ENCODE measurements at places on chromosomes 5 and 9.

DNA sequence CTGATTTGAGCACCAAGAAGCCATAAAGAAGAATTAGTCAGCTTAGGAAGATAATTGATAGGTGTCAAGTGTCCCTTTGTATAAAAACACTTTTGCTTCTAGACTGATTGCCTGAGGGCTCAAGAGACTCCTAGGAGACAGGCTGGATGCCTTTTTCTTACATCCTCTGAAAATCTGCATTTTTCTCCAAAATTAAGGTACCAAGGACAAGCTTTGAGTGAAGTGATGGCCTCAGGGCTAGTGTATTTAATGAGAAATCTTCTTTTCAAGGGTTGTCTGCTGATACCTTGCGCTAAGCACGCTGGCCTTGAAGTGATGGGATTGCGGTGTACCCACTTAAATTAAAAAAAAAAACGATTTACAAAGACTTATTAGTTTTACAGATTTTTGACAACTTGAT, 304.0 kb downstream of the TLR4 start:
- DNase-seq, result no peak

DNA sequence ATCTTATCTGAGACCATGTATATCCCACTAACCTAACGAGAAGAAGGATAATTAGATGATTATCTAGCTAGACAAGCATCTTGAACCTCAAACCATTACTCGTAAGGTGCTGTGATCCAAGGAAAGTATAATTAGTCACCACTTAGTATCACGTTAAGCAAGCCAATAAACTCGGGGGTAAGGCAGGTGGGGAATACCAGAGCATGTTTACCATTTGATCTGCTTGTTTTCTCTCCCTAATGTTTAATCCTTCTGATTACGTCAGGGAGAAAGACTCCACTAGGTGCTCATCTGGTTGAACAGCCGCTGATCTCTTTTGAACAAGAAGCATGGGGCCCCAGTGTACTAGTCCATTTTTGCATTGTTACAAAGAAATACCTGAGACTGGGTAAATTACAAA, 69.9 kb upstream of the SLC1A1 start:
- no peak for DNase-seq

DNA sequence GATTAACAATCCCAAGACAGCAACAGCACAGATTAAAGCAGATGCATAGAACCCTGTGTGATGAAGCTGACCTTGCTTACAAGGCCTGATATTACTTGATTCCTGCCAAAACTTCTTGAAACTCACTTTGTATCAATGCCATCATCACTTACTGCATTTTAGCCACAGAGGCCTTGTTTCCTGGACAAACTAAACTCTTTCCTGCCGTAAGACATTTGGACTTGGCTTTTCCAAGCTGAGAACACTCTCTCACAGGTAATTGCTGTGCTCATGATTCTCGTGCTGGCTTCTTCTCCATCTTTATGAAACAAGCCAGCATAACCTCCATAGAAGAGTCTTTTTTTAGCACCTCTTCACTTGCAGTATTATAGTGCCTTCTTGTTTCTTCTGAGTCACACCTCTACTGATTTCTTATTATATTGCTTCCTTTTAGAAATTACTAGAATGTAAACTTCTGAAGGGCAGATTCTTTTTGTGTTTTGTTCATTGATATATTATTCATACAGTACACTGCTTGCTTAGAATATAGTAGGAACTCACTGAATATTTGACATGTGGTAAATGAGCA, 456.5 kb upstream of the ZNF608 start:
- no peak for DNase-seq

- no peak for DNase-seq
Observed at GRCh38 chr5:76271836-76272235, 131.2 kb upstream of the IQGAP2 start.

DNA sequence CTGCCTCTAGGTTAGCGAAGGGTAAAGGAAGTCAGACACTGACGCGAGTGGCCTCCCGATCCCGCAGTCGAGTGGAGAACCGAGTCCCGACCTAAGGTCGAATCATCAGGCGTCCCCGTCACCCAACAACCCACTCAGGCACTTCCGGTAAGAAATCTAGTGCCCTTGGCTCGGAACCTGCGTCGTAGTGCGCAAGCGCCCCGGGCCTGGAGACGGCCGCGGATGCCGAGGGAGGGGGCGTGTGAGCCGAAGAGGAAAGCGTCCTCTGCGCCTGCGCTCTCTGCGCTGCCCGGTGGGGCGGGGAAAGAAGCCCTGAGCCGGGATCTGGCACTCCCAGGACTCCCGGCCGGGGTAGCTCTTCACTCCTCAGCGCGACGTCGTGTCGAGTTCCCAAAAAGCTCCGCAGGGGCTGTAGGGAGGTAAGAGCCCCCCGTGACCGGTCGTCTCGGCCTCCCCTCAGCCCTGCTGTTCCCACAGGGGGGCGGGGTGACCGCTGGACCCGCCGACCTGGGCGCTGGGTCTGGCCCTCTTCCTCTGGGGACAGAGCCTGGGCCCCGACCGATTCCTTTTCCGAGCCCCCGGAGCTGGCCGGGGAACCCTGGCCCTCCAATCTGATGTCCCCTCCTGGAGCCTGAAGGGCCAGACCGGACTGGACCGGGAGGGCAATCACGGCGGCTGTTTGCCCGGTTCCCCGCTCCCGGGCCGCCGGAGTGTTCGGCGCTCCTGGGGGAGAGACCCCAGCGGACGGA, at the start of gene ZFYVE16:
TSS of gene ZFYVE16 (plus strand) at position 330 of the 749 bp plus-strand sequence. CDS start 26,084 bp downstream, outside the sequence.
- DNase-seq, result peak; percentile 92

DNA sequence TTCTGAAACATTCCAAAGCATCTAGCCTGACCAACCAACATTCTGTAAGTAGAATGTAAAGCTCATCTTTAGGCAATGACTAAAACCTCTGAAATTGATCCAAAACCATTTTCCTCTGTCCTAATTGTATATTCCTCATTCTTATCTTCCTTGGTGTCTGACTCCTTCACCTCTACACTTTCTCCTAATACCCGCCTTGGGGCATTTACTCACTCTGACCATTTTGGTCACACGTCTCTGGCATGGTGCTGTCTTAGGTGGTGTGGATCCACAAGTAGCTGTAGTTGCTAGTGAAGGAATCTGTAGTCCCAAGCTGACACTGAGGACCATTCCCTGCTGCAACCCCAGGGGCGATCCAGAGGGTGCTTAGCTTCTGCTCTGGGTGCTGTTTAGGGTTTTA, 40.8 kb upstream of the LMNB1 start:
- peak; percentile 69 for DNase-seq

DNA sequence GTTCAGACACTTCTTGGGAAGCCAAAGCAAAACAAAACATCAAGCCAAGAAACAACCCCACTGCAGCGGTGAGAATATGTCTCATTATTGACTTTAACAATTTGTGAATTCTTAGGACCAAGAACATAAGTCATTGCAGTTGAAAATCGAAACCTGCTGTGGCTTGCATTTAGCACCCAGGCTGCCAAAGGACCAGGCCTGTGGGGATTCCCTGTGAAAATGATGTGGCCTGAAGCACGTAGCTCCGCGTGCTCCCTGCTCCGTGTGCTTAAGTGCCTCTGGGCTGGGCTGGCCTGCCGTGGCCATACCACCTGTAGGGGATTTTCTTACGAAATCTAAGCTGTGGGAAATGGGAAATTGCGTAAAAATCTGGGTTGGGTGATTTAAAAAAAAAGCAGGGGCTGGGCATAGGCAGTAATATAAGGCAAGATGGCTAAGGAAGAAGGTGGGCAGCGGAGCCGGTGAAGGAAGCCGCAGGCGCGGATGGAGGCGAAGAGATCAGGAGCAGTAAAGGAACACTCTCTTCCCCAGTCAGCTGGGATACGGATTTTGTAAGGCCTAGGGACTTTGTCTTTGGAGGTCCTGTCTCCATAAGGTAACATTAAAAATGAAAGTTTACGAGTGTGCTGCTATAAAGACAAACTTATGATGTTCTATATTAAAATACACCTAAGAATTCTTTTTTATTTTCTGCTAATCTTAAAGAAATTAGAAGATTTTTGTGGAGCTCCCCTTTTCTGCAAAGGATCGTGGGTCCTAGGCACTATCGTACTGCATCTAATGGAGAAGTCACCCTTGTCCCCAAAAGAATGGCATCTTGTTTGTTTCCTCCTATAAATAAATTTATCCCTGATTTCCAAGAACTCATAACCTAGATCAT, 189.6 kb upstream of the SEMA6A start:
- peak; percentile 82 for DNase-seq

- DNase-seq, result no peak
Observed at GRCh38 chr5:154647761-154648145, 107.4 kb upstream of the LARP1 start.

DNA sequence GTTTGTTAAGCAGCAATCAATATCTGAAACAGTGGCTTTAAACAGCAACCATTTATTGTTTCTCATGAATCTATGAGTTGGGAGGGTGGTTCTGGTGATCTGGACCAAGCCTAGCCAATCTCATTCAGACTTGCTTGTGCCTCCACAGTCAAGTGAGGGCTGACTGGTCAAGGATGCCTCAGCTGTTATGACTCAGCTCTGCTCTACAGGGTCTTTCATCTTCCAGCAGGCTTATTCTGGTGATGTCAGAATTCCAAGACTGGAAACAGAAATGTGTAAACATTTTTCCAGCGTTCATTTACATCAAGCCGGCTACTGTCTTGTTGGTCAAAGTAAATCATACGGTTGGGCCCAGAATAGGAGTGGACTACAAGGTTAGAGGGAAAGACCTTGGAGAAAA, 2.5 kb upstream of the PIP5K1B start:
- DNase-seq, result no peak

GRCh38 chr5:174667526-174667925, 56.9 kb upstream of the MSX2 start:
- DNase-seq, result no peak

DNA sequence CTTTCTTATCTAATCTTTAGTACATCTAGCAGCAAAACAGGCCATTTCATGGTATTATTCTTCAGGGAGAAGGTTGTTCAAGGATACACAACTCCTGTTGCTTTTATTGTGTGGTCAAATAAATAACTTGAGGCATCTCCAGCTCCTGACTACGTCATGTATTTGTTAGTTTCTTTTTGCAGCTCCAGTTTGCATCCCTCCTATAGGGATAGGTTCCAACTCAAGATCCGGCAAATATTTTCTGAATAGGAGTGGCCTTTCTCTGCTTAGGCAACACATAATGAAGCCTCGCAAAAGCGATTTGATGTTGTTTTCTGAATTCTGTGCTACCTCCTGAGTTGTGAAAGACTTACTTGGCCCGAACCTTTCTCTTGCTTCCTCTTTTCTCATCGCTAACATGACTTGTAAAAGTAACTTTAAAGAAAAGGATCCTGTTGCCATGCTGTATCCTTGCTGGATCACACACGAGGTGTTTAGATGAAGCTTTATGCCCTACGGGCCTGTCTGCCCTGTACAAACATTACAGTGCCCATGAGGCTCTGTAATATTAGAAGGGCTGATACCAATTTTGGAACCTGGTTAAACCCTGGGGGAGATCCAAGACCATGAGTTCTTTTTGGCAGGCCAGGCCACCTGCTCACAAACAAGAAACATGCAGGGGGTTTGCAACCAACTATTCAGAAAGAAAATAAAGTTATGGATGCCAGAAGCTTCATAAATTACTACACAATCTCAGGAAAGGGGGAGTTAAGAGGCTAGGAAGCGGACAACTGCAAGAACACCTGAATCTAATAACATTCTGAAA, 149.8 kb upstream of the FGF10 start:
- no peak for DNase-seq

DNA sequence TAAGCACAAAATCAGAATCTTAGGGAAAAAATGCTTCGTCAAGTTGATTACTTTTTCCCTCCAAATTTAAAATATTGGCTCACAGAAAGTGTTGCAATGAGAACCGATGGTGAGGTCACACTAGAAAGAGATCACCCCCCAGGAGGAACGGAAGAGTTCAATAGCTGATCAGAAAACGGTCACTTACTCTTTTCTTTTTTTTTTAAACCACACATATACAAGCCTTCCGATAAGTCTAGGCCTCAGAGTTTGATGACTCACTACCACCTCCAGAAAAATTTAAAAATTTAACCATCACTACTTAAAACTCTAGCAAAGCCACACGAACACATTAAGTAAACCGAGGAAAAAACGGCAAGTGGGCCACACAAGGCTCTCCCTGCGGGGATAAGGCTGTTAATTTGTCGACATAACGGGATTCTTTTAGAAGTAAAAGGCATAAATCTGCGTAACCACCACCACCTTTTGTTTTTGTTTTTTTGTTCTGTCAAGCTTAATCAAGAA, 1.2 kb downstream of the SURF4 start:
- no peak for DNase-seq

- no peak for DNase-seq
Observed at GRCh38 chr5:73735032-73735734, 109.2 kb downstream of the ARHGEF28 start.

- no peak for DNase-seq
Observed at GRCh38 chr9:7089406-7090193, 331.8 kb downstream of the KDM4C start.

DNA sequence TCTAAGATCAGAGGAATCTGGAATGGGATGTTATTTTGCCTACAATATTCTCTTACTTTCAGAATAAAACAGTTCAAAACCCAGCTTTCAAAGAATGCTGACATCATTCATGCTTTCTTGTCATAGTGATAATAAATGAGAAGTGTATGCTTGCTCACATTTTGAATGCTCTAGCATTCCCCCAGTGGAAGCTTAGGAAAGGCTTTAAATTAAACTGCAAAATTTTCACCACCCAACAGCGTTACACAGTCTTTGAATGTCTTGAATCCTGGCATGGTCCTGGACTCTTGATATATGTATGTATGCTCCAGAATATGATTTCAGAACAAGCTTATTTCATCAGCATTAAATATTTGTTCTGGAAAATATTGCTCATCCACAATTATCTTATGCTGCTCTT, 964.3 kb upstream of the NUDT12 start:
- DNase-seq, result no peak

DNA sequence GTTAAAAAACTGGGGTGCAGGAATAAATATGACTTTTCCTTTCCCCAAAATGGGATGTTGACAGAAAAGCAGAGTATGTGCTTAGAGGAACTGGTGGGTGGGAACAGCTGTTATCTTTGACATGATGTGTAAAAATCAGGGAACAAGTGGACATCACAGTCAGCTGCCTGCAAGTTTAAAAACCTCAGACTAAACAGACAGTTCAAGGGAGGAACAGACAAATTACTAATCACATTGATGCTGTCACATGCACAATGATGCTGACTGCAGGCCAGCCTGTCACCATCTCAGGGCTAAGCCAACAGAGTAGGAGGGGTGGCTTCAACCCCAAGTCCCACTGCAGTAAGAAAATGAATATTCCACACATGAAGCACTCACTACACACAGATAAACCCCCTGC, 38.2 kb upstream of the UBAP2 start:
- DNase-seq, result no peak

GRCh38 chr5:6080930-6081726, 297.2 kb downstream of the MED10 start:
- DNase-seq, result no peak

DNA sequence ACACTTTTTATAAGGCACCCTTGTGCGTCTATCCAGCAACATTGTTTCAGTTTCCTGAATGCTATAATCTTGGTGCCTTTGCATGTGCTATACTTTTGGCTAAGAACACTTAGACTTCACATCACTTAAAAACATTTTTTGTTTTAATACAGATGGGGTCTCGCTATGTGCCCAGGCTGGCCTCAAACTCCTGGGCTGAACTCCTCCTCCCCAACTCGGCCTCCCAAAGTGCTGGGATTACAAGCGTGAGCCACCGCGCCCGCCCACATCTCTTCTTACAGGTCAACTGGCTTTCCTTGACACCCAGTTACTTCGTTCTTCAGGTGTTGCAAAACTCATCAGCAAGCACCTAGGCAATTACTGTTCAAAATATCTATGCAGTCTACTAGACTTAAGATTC, 943 bp upstream of the ZNF131 start:
- no peak for DNase-seq

GRCh38 chr9:34686231-34686630, 4.8 kb downstream of the CCL19 start:
- DNase-seq, result no peak

- DNase-seq, result no peak
Observed at GRCh38 chr9:20476912-20477521, 145.3 kb downstream of the MLLT3 start.

- peak; percentile 36 for DNase-seq
Observed at GRCh38 chr5:160230686-160231527, 1.6 kb downstream of the FABP6 start.

Measured in foreskin keratinocyte (primary cell).